ENCODE measurements at places on chromosomes 1 and 21.
A peak's percentile ranks its signal among the peaks of the same experiment; 100 is the strongest.

GRCh38 chr1:21117597-21118001, 59.1 kb downstream of the EIF4G3 start:
- DNase-seq = no peak

- no peak for DNase-seq
Measured at GRCh38 chr1:91720044-91720443, 165.9 kb downstream of the TGFBR3 start.

- DNase-seq = peak; percentile 44
Measured at GRCh38 chr1:145962157-145963102, 1.9 kb downstream of the ANKRD34A start.

GRCh38 chr1:216599851-216600250, 123.4 kb downstream of the ESRRG start:
- no peak for DNase-seq

- DNase-seq = peak; percentile 18
Measured at GRCh38 chr1:72281637-72282270, 585 bp downstream of the NEGR1 start.

- no peak for DNase-seq
Measured at GRCh38 chr1:9628541-9629444, 22.7 kb upstream of the PIK3CD start.

DNA sequence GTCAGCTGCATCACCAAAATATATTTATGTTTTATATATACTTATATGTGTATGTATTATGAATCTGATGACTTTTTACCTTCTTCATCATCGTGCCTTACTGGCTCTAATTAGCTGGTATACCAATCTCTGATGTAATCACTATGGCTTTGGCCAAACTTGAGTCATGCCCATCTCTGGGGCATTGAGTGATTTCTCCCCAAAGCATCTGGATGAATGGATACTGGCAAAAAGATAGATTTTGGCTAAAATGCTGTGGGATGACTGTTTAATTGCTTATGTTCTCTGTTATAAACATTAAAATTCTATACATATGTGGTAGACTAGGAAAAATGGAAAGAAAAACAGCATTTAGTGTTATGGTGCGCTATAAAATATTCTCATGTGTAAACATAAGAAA, 19.6 kb downstream of the CDKN2C start:
- no peak for DNase-seq

DNA sequence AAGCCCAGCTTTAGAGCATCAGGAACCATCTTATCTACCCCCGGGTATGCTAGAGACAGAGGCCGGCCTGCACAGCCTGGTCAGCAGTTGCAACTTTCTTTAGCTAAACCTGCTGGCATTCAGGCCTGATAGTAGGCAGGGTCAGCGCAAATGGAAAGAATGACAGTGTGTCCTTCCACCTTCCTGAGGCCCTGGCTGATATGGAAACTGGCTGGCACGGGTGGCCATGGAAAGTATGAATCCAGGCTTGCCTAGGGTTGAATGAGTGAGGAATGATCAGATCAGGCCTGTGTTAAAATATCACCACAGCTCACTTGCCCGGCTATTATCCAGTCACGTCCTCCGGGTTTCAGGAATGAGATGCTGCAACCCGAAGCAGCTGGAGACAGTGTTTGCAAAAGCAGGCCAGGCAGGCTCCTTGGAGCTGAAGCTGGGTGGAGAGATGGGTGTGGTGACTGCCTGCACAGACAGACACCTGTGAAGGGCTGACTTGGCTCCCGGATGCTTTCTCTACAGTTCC, 34.7 kb downstream of the RCAN1 start:
- DNase-seq = no peak

- DNase-seq = no peak
Measured at GRCh38 chr21:25188677-25189079, 418.6 kb downstream of the MRPL39 start.

DNA sequence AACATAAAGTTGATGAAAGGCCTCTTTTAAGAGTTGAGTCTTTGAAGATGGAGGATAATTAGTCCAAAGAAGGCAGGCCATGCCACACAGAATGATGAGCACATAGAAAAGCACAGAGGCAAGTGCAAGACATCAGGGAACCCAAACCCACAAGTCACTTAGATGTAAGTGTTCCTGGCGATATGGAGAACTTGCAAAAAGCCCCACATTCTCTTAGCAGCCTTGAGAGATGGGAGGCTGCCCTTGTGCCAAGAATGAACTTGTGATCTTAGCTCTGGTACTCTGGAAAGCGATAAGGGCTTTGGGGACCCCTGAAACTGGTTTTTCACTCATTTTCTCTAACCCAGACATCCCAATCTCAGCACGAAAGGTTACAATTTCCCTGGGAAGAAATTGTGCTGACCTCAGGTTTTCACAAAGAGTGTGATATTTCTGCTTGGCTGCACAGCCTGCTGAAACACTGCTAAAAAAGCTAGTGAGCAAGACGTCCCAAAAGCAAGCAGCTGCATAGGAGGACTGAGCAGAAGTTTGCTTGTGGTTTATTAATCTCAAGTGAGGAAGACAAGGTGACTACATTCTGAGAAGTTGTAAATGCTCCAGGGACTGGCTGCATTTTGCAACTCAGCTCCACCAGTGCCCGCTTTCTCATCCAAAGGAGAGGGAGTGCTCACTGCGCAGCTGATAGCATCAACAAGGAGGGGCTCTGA, 496.9 kb upstream of the CAMK1G start:
- DNase-seq = no peak

GRCh38 chr1:210741564-210741963, 392.4 kb downstream of the KCNH1 start:
- DNase-seq = peak; percentile 39

GRCh38 chr21:43361493-43362296, 65.2 kb downstream of the SIK1 start:
- peak; percentile 55 for DNase-seq

- DNase-seq = no peak
Measured at GRCh38 chr1:81666586-81666985, 134.1 kb upstream of the ADGRL2 start.

DNA sequence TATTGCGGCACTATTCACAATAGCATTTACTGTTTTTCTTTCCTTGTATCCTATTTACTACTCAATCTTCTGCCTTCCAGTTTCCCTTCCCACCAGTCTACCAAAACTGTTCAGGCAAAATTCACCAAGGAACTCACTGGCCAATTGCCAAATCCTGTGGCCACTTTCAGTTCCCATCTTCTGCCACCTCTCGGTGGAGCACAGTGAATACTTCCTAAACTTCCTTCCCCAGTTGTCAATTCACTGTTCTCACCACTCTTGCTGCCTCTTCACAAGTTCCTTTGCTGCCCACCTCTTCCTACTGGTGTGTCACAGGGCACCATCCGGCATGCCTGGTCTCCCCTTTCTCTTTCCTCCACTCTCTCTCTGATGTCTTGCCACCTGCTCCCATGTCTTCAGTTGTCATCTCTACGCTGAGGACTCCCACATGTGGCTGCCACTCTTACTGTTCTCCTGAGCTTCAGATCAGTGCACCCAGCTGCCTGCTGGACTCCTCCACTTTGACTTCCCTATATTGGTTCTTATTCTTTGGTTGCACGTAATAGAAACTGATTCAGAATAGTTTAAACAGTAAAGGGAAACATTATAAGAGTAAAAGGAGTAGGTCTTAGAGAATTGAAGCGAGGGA, 114.4 kb downstream of the PIK3R3 start:
- DNase-seq = no peak

DNA sequence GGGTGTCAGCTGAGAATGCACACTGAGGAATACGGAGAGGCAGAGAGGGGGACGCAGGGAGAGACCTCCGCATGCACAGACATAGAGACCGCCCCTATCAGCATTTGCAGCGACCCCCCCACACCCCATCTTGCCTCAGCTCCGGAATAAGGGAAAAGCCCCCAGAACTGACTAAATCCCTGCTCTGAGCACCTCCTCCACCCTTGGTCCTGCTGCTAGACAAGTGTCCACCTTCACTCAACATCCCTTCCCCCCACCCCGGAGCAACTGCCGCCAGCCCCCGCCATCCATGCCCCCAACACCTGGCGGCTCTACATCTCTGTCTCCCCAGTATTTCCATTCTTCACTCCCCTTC, 769 bp downstream of the SV2A start:
- no peak for DNase-seq

- DNase-seq = peak; percentile 45
Measured at GRCh38 chr1:241101622-241102021, 255.4 kb downstream of the RGS7 start.

DNA sequence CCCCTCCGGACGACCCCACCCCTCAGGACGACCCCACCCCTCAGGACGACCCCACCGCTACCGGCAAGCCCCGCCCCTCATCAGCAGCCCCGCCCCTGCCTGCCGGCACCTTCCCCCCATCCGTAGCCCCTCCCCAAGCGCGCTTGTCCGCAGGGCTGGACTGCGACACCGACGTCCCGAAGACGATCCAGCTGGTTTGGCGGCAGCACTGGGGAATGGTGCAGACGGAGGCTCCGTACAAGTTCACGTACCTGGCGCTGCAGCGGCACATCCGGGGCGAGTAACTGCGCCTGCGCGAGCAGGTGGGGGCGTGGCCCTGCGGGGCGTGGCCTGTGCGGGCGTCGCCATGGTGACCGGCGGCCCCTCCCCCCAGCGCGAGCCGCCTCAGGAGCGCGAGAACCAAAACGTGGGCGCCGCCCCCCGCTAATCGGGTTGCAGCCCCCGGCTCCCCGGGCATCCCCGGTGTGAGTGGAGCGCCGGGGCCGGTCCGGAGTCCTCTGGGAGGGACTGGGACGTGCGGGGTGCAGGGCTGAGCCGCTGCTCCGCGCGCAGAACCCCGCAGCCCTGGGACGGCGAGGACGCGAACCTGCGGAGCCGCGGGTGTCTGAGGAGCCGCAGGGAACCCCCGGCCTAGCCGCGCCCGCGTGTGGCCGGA, 4.9 kb downstream of the RNF223 start:
- peak; percentile 84 for DNase-seq

DNA sequence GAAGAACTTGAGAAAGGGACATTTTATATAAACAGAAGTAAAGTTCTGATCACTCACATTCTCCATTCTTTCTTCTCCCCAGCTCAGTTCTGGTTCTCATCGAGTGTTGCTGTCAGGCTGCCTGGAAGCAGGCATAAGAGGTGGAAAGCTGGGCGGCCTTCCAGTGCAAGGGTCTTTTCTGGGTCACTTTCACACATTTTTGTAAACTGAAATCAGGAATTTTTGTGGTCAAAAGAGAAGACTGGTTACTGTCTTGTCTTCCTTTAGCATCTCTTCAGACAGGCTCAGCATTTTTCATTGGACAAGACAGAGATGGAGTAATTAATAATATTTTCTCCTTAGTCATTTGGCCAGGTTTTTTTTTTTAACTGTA, 93.7 kb downstream of the CTH start:
- no peak for DNase-seq

GRCh38 chr1:177174921-177175634, 4.3 kb downstream of the BRINP2 start:
- DNase-seq = no peak
